T-helper 17 cell (primary cell): ENCODE measurements at places on chromosomes 1 and 21.

- peaks cover 16% of the 10 kb centered on the region for H3K4me1 ChIP-seq
- H3K4me3 ChIP-seq, result peak overlapping the region; percentile 49
- no peaks in the 10 kb centered on the region for H3K27me3 ChIP-seq
- DNase-seq, result peak; percentile 50
- no peaks in the 10 kb centered on the region for H3K36me3 ChIP-seq
- no peak overlapping the region for H3K27ac ChIP-seq
Measured at GRCh38 chr1:35568975-35569395, 4.1 kb upstream of the TFAP2E start.

- H3K4me3 ChIP-seq, result no peak overlapping the region
- DNase-seq, result no peak
- peaks cover 9% of the 10 kb centered on the region for H3K4me1 ChIP-seq
Measured at GRCh38 chr1:53376742-53377437, 49.0 kb upstream of the LRP8 start.

GRCh38 chr1:159311679-159312078 lies 9.5 kb downstream of the FCER1A start:
- no peak for DNase-seq
- H3K27me3 ChIP-seq, result peaks cover 69% of the 10 kb centered on the region
- H3K4me1 ChIP-seq, result no peaks in the 10 kb centered on the region
- H3K36me3 ChIP-seq, result no peaks in the 10 kb centered on the region
- H3K27ac ChIP-seq, result no peak overlapping the region

DNA sequence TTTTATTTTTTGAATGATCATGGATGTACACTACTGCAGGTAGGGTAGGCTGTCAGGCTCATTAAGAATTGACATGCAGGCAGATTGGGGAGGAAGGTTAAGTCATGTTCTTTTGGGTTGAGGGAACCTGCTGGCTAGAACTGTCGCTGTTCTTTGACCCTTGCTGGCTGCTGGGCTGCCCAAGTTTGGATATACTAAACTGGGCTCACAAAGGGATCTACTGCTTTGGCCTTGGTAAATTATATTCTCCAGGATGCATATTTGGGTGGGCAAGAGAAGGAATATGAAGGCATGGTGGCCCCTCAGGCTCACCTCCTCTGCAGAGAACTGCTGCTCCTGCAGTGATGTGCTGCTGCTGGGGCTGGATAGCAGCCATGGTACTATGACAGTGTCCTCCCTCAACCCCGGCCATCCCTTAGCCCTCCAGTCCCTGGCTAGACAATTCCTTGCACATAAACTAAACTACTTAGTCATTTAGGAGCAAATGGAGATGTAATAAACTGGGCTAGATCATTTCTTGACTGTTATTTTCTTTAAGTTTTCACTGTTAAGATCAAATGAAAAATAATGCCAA lies 6.1 kb downstream of the ATP1A1 start:
- peaks cover 81% of the 10 kb centered on the region for H3K4me1 ChIP-seq
- no peak for DNase-seq
- H3K27me3 ChIP-seq, result no peaks in the 10 kb centered on the region
- peak overlapping the region; percentile 81 for H3K4me3 ChIP-seq
- H3K27ac ChIP-seq, result peak overlapping the region; percentile 97

GRCh38 chr1:193581341-193581740 lies 394.9 kb upstream of the B3GALT2 start:
- DNase-seq, result no peak
- peaks cover 14% of the 10 kb centered on the region for H3K36me3 ChIP-seq
- H3K4me1 ChIP-seq, result peaks cover 9% of the 10 kb centered on the region
- H3K27ac ChIP-seq, result no peak overlapping the region

- H3K27ac ChIP-seq, result no peak overlapping the region
- H3K4me1 ChIP-seq, result peaks cover 3% of the 10 kb centered on the region
- peaks cover 30% of the 10 kb centered on the region for H3K27me3 ChIP-seq
- no peak overlapping the region for H3K4me3 ChIP-seq
Measured at GRCh38 chr1:3959361-3959760, 59.3 kb upstream of the C1orf174 start.
